Upper lobe of left lung (tissue), 6 donors: ENCODE measurements at places on chromosomes 6 and 20. TPM values are rescaled to one million over a fixed set of nuclear protein-coding genes. Genes with fewer than 3 reads are reported as not detected.

- H3K27ac ChIP-seq: peak overlapping the region; percentile 60
- H3K4me3 ChIP-seq: no peak overlapping the region
- no peak for DNase-seq
- peaks cover 41% of the 10 kb centered on the region for H3K4me1 ChIP-seq
- H3K36me3 ChIP-seq: no peaks in the 10 kb centered on the region
- H3K27me3 ChIP-seq: no peaks in the 10 kb centered on the region
Observed at GRCh38 chr6:163712981-163713380, 298.5 kb downstream of the QKI start.

- no peak for DNase-seq
- H3K36me3 ChIP-seq: peaks cover 3% of the 10 kb centered on the region
- H3K4me1 ChIP-seq: peaks cover 20% of the 10 kb centered on the region
- no peaks in the 10 kb centered on the region for H3K27me3 ChIP-seq
- H3K4me3 ChIP-seq: no peak overlapping the region
Observed at GRCh38 chr6:161226009-161226964, 47.6 kb downstream of the AGPAT4 start.

- no peak for DNase-seq
- H3K27me3 ChIP-seq: no peaks in the 10 kb centered on the region
- H3K27ac ChIP-seq: no peak overlapping the region
- H3K4me3 ChIP-seq: no peak overlapping the region
Observed at GRCh38 chr6:19320111-19320581, 517.0 kb upstream of the ID4 start.

DNA sequence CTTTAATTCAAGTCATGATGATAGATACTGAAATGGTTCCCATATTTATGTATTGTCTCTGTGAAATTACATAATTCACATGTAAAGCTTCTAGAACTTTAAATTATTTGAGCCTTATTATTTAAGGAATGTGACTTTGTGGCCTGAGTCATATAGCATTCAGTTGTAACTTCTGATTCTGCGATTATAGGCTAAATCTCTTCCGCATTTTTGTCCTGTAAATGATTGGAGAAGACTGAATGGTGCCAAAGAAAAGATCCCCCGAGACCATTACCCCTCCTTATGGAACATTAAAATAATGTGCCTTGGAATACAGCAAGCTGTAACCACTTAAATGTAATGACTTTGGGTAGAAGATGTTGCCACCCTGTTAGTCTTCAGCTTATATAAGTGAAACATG, 63.3 kb upstream of the MAP7 start:
- no peak overlapping the region for H3K4me3 ChIP-seq
- peaks cover 24% of the 10 kb centered on the region for H3K4me1 ChIP-seq
- DNase-seq: no peak
- peaks cover 10% of the 10 kb centered on the region for H3K36me3 ChIP-seq

DNA sequence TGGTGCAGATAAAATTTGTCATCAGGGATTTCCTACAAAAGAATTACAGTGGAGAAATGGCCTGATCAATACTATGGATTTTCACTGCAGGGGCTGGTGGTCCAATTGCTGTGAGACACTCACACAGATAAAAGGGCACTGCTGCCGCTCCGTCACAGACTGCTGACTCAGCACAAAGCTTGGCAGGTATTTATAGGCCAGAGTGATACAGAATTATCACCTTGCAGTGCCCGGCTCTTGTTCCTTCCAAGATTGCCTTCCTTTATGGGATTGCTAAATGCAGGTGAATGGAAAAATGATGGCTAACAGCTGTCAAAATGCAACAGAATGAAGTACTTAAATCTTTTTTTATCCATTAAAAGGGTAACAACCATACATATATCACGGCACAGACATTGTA, 247.8 kb upstream of the ZFP64 start:
- no peak for DNase-seq
- no peaks in the 10 kb centered on the region for H3K36me3 ChIP-seq
- H3K27ac ChIP-seq: no peak overlapping the region
- H3K4me3 ChIP-seq: no peak overlapping the region
- H3K4me1 ChIP-seq: no peaks in the 10 kb centered on the region
- H3K27me3 ChIP-seq: no peaks in the 10 kb centered on the region

DNA sequence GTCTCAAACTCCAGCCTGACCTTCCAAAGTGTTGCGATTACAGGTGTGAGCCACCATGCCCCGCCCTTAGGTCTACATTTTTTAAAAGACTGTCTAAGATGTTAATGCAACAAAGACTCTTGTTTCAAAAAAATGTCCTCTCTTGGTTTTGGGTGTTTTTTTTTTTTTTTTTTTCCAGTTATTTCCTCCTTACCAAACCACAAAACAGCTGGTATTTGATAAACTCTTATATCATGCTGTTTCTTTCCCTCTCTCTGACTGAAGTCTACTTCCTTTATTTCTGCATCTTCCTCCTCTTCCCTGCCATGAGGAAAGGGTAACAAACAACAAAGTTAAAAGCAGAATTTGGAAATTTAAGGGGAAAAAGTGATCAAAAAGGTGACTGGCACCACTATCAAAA, 21.2 kb downstream of the STK38 start:
- peaks cover 6% of the 10 kb centered on the region for H3K4me1 ChIP-seq
- H3K27ac ChIP-seq: no peak overlapping the region
- peaks cover 3% of the 10 kb centered on the region for H3K36me3 ChIP-seq
- H3K27me3 ChIP-seq: no peaks in the 10 kb centered on the region
- DNase-seq: no peak

DNA sequence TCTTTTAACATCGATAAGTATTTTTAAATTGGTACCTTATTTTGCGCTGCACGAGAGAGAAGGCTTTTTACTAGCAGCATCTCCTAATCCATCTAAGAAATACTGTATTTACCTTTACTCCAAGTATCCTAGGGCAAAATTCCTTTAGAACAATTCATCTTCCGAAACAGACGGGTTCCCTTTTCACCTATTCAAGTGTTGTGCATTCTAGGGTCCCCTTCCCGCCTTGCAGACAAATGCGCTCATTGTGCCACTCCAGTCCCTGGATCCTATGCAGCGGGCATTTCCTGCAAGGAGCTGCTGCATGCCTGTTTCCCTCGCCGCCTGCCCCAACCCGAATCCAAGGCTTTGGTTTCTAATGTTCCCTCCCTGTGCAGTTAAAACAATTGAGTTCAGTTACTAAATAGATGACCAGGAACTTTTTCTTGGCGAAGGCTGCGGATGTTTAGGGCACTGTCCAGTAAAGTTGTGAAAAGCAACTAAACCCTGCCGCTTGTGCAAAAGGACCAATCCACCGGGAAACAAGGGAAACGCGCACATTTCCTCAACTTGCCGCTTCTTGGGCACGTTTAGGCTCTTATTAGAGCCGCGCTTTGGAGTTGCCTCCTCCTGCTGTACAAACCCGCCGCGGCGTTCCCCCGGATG, 556 bp upstream of the SCAF8 start:
- peak overlapping the region; percentile 100 for H3K27ac ChIP-seq
- H3K36me3 ChIP-seq: peaks cover 5% of the 10 kb centered on the region
- H3K4me3 ChIP-seq: peak overlapping the region; percentile 11

DNA sequence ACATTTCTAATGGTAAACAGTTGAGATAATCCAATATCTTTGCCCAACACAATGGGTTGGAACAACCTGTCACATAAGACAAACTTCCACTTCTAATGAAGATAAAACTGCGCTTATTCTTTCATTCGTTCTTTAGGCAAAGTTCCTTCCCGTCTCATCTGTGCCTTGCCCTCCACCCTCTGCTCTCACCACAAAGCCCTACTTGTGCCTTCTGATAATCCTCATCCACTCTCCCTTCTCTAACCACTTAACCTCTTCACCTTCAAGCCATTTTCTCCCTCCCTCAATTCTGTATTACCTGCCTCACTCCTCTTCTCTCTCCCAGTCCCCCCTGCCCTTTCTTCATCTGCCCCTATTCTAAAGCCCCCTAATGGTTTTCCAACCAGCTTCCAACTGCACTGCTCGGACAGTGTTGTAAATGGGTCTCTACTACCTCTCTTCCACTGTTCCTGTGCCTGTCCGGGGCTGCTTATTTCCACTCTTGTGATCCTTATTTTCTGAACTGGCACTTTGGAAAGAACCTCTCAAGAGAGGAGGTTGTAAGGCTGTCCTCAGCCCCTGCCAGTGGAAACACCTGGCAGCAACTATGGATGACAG, 62.9 kb upstream of the MYB start:
- H3K4me3 ChIP-seq: no peak overlapping the region
- no peaks in the 10 kb centered on the region for H3K27me3 ChIP-seq
- H3K4me1 ChIP-seq: no peaks in the 10 kb centered on the region
- H3K36me3 ChIP-seq: no peaks in the 10 kb centered on the region
- H3K27ac ChIP-seq: no peak overlapping the region

- H3K27me3 ChIP-seq: no peaks in the 10 kb centered on the region
- peaks cover 66% of the 10 kb centered on the region for H3K4me1 ChIP-seq
- peak overlapping the region; percentile 99 for H3K27ac ChIP-seq
- peak overlapping the region; percentile 74 for H3K4me3 ChIP-seq
- H3K36me3 ChIP-seq: peaks cover 15% of the 10 kb centered on the region
Observed at GRCh38 chr6:31736768-31737314, 511 bp upstream of the CLIC1 start.

GRCh38 chr20:51265361-51265760, 242.5 kb upstream of the KCNG1 start:
- H3K4me3 ChIP-seq: no peak overlapping the region
- H3K36me3 ChIP-seq: no peaks in the 10 kb centered on the region
- no peaks in the 10 kb centered on the region for H3K27me3 ChIP-seq
- no peak for DNase-seq
- no peak overlapping the region for H3K27ac ChIP-seq

GRCh38 chr20:46901638-46902037, 7.0 kb downstream of the EYA2 start:
- H3K4me1 ChIP-seq: no peaks in the 10 kb centered on the region
- H3K36me3 ChIP-seq: no peaks in the 10 kb centered on the region
- H3K4me3 ChIP-seq: no peak overlapping the region
- DNase-seq: no peak
- H3K27me3 ChIP-seq: no peaks in the 10 kb centered on the region
- H3K27ac ChIP-seq: no peak overlapping the region

DNA sequence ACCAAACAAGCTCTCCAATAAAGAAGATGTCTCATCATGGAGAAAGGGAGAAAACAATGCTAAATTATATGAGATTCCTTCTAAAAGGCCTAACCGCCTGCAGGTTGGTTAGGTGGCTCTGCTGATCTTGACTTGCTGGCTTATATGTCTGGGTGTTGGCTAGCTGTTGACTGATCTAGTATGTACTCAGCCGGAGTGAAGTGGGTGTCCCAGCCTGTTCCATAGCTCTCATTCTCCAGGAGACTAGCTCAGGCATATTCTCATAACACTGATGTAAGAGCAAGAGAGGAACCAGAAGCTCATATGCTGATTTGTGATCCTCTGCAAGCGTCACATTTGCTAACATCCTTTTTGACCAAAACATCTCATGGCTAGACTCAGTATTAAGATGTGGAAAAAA, 473.0 kb downstream of the BMP2 start:
- no peak overlapping the region for H3K4me3 ChIP-seq
- H3K36me3 ChIP-seq: no peaks in the 10 kb centered on the region
- H3K27ac ChIP-seq: no peak overlapping the region
- no peak for DNase-seq
- H3K4me1 ChIP-seq: no peaks in the 10 kb centered on the region
- no peaks in the 10 kb centered on the region for H3K27me3 ChIP-seq

- H3K4me3 ChIP-seq: no peak overlapping the region
- no peaks in the 10 kb centered on the region for H3K36me3 ChIP-seq
- H3K4me1 ChIP-seq: peaks cover 9% of the 10 kb centered on the region
- DNase-seq: no peak
Observed at GRCh38 chr20:1866834-1867233, 28.4 kb upstream of the SIRPA start.

- no peak overlapping the region for H3K27ac ChIP-seq
- no peak for DNase-seq
- no peaks in the 10 kb centered on the region for H3K36me3 ChIP-seq
Observed at GRCh38 chr6:163389354-163389753, 25.2 kb upstream of the QKI start.

DNA sequence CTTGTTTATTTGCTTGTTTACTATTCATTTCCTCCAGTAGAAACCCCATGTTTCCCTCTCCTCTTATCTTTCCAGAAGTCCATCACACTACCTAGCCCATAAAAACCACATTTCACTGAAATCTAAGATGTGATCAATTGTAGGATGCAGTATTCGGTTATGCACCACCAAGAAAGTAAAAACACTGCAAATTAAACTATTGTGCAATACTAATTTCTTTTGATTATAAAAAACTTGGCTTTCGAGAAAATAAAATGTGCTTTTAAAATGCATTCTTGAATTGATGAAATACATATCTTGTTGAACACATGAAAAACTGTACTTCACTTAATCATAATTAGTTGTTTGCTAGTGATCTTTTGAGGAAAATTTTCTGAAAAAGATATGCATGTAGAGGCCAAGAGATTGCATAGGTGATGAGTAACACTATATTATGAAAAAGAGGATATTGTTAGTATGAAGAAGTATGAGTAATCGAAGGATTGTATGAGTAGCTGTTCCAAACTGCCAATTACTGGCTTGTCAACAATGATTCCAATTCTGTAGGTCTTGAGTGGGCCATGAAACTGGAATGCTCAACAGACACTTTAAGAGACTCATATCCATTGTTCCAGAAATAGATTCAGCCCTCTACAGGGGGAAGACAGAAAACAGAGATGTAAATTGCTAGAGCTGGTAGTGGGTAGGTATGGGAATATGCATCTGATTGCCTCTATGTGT, 79.7 kb downstream of the RNF217 start:
- DNase-seq: no peak
- H3K27me3 ChIP-seq: no peaks in the 10 kb centered on the region
- H3K27ac ChIP-seq: no peak overlapping the region
- H3K36me3 ChIP-seq: no peaks in the 10 kb centered on the region

- no peak overlapping the region for H3K27ac ChIP-seq
- no peak for DNase-seq
- no peak overlapping the region for H3K4me3 ChIP-seq
- H3K27me3 ChIP-seq: no peaks in the 10 kb centered on the region
- H3K4me1 ChIP-seq: peaks cover 6% of the 10 kb centered on the region
Observed at GRCh38 chr20:51698252-51698651, 69.9 kb downstream of the ATP9A start.

GRCh38 chr20:49700411-49701185, 13.1 kb downstream of the B4GALT5 start:
- no peak overlapping the region for H3K27ac ChIP-seq
- H3K36me3 ChIP-seq: no peaks in the 10 kb centered on the region
- DNase-seq: no peak
- peaks cover 62% of the 10 kb centered on the region for H3K4me1 ChIP-seq
- H3K27me3 ChIP-seq: no peaks in the 10 kb centered on the region

- H3K4me1 ChIP-seq: no peaks in the 10 kb centered on the region
- no peak overlapping the region for H3K27ac ChIP-seq
- no peaks in the 10 kb centered on the region for H3K36me3 ChIP-seq
- no peak for DNase-seq
- no peak overlapping the region for H3K4me3 ChIP-seq
Observed at GRCh38 chr6:18712595-18712994, 325.4 kb downstream of the RNF144B start.

Gene MPC1
- 21.5 TPM for total RNA-seq

Gene FAM162B
- total RNA-seq: 4.2 TPM

Gene DYNLT2
- 1.1 TPM for total RNA-seq

Gene PRRT1
- total RNA-seq: 0.97 TPM

Gene SCRT2
- not detected for total RNA-seq

Gene LHFPL5
- not detected for total RNA-seq
